ENCODE measurements at places on chromosomes 6 and 20. TPM values are rescaled to one million over a fixed set of nuclear protein-coding genes. Genes with fewer than 3 reads are reported as not detected.

ZNF76 gene
- 22.0 TPM for total RNA-seq

FAM184A gene
- total RNA-seq, result 1.1 TPM

ECT2L gene
- not detected for total RNA-seq

BCAS1 gene
- total RNA-seq, result 0.11 TPM

PARD6B gene
- total RNA-seq, result 3.5 TPM

MBOAT1 gene
- 11.6 TPM for total RNA-seq

SLA2 gene
- total RNA-seq, result not detected

FKBP5 gene
- 14.5 TPM for total RNA-seq

HLA-DMA gene
- total RNA-seq, result 1.1 TPM

MOG gene
- not detected for total RNA-seq

ULBP1 gene
- 0.12 TPM for total RNA-seq

TMEM217 gene
- total RNA-seq, result 1.6 TPM

TNFRSF21 gene
- total RNA-seq, result 3.5 TPM

ADGRG6 gene
- total RNA-seq, result 6.6 TPM

MYB gene
- total RNA-seq, result 0.12 TPM

OR2B6 gene
- not detected for total RNA-seq

SYCP2L gene
- not detected for total RNA-seq
